ENCODE measurements at places on chromosomes 11 and 22. TPM values are rescaled to one million over a fixed set of nuclear protein-coding genes. Genes with fewer than 3 reads are reported as not detected.

Gene LRRC56
- 9.8 TPM for total RNA-seq

Gene SLC22A12
- not detected for total RNA-seq

Gene SLC29A2
- total RNA-seq, result 28.3 TPM

Gene TMEM126B
- 106 TPM for total RNA-seq

Gene OR51I1
- total RNA-seq, result not detected

Gene CHRM1
- not detected for total RNA-seq

Gene PRDM10
- total RNA-seq, result 12.5 TPM

Gene RRM1
- 143 TPM for total RNA-seq

Gene CRYAB
- 0.59 TPM for total RNA-seq

Gene PICALM
- 153 TPM for total RNA-seq

Gene TRPM5
- total RNA-seq, result 0.08 TPM

Gene OR52E8
- total RNA-seq, result not detected

Gene PDGFD
- 1.3 TPM for total RNA-seq
